GM12892 (cell line): ENCODE measurements at places on chromosomes 3 and 15.

- no peak for DNase-seq
These were observed 71.5 kb downstream of the GSK3B start for GRCh38 chr3:120022729-120023128.

GRCh38 chr3:151015767-151016477 lies 43.4 kb upstream of the CLRN1 start:
- DNase-seq: no peak

DNA sequence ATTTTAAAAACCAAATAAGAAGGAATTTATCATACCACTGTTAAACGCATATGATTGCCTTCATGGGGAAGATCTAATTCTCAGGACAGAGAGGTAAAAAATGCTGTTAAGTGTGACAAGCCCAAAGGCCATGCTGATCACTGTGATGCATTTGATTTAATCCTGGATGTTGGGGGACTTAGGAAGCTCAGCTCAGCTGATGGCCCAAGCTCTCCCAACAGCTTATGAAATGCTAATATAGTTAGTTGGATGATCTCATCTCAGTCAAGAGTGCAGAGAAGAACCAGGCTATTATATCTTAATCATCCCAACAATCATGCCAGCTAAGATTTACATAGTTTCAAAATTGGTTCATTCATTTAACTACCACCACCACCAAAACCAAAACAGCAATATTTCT lies 340.0 kb downstream of the IL20RB start:
- DNase-seq: no peak

GRCh38 chr3:42441791-42442190 lies 31.4 kb upstream of the LYZL4 start:
- DNase-seq: no peak
